Stimulated activated CD4-positive, alpha-beta T cell treated with anti-CD3 and anti-CD28 coated beads, Interleukin-2, amount 100 ng/mL, for 48 hours (primary cell): ENCODE measurements at places on chromosomes 13 and 19.
A peak's percentile ranks its signal among the peaks of the same experiment; 100 is the strongest.

GRCh38 chr13:102556806-102557205 is 40.0 kb upstream of the TPP2 start:
- DNase-seq, result no peak

GRCh38 chr19:7979011-7979410 is 26.4 kb downstream of the ELAVL1 start:
- DNase-seq, result no peak

DNA sequence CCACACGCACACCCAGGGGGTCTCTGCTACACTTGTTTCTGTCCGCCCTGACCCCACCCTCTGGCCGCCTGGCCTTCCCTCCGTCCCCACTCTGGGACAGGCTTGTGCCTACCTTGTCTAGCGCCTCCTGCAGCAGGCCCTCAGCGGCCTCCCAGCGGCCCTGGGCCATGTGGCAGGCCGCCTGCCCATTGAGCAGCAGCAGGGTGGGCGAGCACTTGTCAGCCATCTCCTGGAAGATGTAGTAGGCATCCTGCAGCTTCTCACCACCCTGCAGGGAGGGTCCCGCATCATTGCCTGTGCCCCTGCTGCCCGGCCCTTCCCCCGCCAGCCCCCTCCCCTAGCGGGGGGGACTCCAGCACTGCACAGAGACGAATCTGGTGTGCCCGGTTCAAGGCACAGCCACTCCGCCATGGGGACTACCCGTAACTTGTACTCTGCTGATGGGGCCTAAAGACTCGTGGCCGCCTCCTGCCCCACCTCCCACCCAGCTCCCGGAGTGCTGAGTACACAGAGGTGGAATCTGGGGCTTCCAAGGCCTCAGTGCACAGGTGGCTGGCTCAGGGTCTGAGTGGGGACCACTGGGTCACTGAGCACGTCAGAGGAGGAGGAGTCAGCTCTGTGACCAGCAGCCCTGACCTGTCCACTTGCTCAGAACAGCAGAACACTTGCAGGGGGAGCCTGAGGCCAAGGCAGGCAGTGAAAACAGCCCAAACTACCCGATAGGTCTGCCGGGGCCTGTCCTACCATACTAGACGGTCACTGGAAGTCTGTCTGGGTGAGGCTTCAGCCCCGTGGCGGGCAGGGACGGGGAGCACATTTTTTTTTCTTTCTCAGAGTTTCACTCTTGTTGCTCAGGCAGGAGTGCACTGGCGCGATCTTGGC is 7.4 kb upstream of the CERS1 start:
- no peak for DNase-seq

- DNase-seq, result no peak
Observed at GRCh38 chr13:36815062-36815461, 4.0 kb upstream of the RFXAP start.

GRCh38 chr13:79044415-79044814 is 361.6 kb downstream of the RBM26 start:
- DNase-seq, result no peak

DNA sequence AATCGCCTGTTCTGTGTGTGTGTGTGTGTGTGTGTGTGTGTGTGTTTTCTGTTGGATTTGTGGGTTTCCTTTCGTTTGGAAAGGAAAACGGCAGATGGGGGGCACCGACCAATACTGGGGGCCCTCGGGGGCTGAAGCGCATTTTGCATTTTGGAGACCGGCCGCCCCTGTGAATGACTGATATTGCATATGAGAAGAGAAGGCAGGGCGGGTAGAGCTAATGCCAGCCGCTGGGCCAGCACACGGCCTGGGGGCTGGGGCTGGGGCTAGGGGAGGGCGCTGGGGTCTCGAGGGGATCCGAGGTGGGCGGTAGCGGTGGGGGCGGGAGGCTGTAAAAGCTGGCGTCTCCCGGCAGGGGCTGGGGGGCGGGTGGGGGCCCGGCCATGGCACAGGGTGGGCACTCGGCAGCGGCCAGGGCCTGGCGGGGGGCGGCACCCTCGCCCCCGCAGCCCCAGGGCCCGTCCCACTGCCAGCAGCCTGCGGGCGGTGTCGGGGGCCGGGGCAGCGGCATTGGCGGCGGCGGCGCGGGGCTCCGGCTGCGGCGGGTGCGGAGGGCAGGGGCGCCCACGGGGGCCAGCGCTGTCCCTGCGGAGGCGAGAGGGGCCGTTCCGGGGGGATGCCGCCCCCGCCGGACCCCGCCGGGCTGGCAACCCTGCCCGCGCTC is 11.2 kb downstream of the ANO8 start:
- DNase-seq, result no peak

GRCh38 chr19:51702825-51703574 is 9.9 kb downstream of the SPACA6 start:
- no peak for DNase-seq

GRCh38 chr19:19782783-19783182 is 38.8 kb downstream of the ZNF506 start:
- DNase-seq, result peak; percentile 33

GRCh38 chr19:32719611-32720059 is at the start of gene TDRD12:
Gene TDRD12, plus strand, starts transcription at chr19:32719767. Its CDS starts 306 bp downstream, at chr19:32720073.
- no peak for DNase-seq

GRCh38 chr19:49907745-49908446 is 11.2 kb upstream of the IL4I1 start:
- DNase-seq, result no peak
